COLO829 (cell line): ENCODE measurements at places on chromosomes 5 and 9.

- DNase-seq = no peak
Measured at GRCh38 chr5:160470437-160471361, 49.0 kb downstream of the PTTG1 start.

- DNase-seq = no peak
Measured at GRCh38 chr9:123418506-123418905, 62.5 kb downstream of the CRB2 start.

DNA sequence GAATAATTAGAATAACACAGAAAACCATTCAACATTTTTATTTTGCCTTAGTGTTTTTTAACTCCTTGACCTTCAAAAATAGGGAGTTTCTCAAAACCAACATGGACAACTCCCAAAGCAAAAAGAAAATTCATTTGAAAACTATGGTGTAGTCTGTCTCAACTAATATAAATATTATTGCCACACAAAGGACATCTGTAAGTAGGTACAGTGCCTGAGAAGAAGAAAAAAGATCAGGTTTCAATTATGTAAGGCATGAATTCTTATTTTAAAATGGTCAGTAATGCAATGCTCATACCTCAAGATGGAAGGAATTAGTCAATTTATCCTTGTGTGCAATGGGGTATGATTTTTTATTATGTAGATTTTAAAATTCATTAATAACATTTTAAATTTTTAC, 109.6 kb upstream of the CNTLN start:
- no peak for DNase-seq

- no peak for DNase-seq
Measured at GRCh38 chr9:8703904-8704303, 904.3 kb upstream of the DMAC1 start.

DNA sequence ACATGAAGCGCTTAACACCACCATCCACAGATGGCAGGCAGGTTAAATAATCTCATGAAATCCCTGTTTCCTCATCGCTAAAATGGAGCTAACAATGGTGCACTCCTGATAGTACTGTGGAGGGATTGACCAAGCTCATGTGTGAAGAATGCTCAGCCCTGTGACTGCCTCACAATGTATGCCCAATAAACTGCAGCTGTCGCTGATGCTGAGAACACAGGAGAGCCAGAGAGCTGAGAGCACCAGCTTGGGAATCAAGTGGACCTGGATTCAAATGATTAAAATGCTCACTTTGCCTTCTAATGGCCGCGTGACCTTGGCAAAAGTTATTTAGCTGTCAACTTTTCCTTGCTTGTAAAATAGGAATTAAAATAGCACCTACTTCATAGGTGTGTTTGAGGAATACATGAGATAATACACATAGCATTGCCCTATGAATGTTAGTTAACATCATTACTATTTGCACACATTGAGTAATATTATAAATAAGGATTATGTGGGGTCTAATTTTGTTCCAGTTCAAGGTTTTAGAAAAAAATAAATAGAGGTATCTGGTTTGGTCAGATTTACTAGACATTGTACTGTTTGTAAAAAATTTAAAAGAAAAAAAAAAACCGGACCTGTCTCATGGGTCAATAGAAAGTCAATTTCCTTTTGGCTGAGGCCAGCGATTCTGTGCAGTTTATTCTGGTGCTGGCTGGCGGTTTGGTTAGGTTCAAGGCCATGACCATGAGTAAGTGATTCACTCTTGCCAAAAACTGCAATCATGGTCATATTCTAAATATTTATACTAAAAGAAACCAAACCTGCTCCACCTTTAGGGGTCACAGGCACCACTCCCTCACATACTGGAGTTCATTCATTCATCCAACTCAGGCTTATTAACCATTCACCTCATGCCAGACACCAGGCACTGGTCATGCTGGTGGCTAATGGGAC, 101.3 kb downstream of the SH3TC2 start:
- DNase-seq = no peak
